Right ventricle myocardium inferior (tissue), 1 donor: ENCODE measurements at places on chromosomes 3 and 15.

DNA sequence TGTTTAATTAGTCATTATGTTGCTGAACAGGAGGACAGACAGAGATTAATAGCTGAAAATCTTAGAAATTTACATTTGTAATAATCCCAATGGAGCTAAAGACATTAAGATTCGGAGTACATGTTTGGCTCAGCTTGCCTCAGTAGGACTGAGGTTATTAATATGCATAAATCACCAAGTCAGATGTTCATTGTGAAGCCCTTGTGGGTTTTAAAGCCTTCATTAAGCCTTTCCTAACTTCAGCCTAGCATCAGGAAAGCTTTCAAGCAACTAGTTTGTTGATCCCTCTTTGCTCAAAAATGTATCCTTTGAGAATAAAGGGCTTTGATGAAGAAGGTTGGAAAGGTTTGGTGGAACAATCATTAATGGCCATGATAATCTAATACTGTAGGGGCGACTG is 178.2 kb upstream of the CGNL1 start:
- no peak for DNase-seq

DNA sequence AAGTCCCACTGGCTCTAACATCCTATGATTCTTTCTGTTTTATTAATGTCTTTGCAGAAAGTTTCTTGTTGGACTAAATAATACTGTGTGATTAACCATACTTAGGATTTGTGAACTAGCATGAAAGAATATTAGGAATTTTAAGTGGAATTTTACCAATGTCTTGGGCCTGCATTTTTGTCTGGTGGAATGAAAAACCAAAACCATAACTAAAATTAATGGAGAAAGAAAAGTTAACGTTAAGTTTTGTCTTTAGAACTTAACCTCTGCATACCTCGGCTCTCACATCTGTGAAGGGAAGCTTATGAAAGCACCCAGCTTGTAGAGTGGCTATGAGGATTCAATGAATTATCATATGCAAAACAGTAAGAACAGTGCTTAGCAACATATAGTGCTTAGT is 6.5 kb downstream of the FBN1 start:
- no peak for DNase-seq

GRCh38 chr3:190099099-190099498 is 21.6 kb downstream of the P3H2 start:
- no peak for DNase-seq

- no peak for DNase-seq
These were observed 2.0 kb downstream of the SAMD7 start for GRCh38 chr3:169913323-169913722.

DNA sequence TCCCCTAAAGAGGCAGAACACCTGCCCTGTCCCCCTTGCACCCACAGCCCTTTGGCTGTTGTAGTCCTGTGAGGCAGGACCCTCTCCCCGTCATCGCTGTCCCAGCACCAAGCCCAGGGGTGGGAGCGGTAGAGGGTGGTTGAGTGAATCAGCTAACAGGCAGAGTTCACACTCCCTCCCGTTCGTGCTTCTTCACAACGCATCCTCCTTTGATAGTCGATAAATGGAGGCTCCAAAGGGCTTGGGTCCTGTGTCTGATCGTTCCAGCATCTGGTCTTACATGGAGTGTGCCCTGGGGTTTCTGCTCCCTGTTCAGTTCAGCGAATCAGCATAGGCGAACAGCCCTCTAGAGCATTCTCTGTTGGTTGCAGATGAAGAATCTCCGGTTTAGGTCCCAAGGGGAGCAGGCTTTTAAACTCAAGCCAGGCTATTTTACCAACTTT is 820 bp upstream of the HMCES start:
- no peak for DNase-seq

DNA sequence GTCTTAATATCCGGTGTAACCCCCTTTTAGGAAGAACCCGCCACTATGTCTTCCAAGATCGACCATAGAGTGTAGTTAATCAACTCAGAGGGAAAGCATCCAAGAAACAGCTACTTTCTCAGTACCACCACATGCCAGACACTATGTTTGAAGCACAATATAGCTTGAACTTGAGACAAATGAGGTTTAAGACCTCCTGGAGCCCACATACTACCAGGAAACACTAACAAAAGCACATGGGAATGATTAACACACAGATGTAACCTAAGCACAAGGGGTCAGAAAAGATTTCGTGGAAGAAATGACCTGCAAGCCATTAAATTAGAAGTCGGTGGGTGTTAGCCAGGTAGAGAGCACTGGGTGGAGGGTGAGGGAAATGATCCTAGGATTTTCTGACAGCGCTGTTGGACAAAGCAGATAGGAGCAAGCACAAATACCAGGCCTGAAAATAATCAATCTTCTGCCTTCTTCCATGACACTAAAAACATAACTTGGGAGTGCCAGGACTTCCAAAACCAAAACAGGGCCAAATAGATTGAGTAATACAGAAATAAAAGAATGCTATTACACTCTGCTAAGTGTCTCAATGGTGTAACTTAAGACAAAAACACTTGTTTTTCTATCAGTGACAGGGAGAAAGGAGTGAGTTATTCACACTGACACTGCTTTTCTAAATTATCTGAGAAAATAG is 213.7 kb downstream of the FOXP1 start:
- no peak for DNase-seq

- DNase-seq: no peak
These were observed 124.3 kb downstream of the FBLN2 start for GRCh38 chr3:13673207-13673606.

DNA sequence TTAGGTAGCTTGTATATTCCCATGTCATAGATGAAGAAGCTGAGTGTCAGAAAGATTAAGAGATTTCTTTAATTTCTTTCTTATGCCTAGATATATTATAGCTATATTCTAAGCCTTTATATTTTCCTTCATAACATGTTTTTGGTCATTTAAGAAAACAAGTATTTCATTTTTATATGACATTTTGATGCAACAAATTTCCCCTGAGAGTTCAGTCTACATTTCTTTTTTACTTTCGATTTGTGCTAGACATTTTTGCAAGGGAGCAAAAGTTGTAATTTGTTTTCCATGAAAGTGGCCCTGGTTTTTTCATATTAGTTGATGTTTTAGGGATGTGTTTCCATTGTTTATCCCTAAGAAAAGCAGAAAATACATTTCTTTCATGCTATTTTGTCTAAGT is 344.9 kb downstream of the NLGN1 start:
- no peak for DNase-seq

DNA sequence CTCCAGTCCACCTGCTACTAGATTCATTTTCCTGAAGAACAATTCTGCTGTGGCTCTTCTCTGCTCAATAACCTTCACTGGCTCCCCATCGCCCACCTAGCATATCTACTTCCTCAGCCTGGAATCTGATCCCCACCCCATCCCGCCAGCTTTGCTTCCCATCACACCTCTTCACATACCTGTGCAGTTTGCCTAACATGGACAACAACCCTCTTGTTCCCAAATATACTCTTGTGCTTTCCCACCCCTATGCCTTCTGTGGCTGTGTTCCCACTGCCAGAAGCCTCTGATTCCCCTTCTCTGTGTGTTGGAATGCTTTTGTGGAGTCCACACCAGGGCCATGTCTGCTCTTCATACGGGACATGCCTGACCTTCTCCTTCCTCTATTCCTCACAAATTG is 29.5 kb downstream of the CMTM7 start:
- DNase-seq: no peak

DNA sequence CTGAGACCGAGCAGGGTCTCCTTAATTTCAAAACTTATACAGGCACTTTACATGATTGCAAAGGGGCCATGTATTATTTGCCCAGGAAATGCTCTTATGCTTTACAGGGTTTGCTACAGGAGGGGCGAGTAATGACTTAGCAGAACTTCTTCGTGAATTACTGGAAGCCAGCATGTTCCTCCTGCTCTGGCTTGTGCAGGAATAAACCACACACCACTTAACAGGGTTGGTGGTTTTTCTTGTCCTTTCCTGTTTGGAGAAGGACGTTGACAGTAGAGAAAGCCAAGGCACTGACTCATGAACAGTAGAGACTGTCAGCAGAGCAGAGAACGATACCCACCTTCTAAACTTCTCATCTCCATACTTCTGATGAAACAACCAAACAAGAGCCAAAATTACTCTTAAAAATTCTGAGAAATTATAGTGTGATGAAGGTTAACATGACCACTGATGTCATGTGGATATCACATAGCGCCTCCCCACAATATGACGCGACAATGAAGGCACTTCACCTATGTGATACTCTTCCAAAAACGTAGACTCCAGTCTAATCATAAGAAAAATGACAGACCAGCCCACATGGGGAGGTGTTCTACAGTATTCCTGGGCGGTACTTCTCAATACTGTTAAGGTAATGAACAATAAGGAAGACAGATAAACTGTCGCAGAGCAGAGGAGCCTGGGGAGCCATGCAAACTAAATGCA is 24.7 kb upstream of the MCTP2 start:
- DNase-seq: no peak
